ENCODE measurements at places on chromosomes 3 and 15. TPM values are rescaled to one million over a fixed set of nuclear protein-coding genes. Genes with fewer than 3 reads are reported as not detected.

CCDC54 gene
- total RNA-seq: not detected

HES1 gene
- total RNA-seq: not detected

ERICH6 gene
- total RNA-seq: not detected

GP5 gene
- total RNA-seq: 0.08 TPM

LIPC gene
- 1.1 TPM for total RNA-seq

ADGRG7 gene
- total RNA-seq: not detected

DNAH1 gene
- 4.4 TPM for total RNA-seq

IL17RB gene
- total RNA-seq: 0.36 TPM

FOXB1 gene
- total RNA-seq: 0.44 TPM

DTWD1 gene
- total RNA-seq: 21.9 TPM

IQCF5 gene
- not detected for total RNA-seq

AVEN gene
- 21.4 TPM for total RNA-seq

SLC2A2 gene
- not detected for total RNA-seq

GOLGA6B gene
- total RNA-seq: not detected

NR2E3 gene
- total RNA-seq: not detected

BDH1 gene
- 76.8 TPM for total RNA-seq

HCN4 gene
- total RNA-seq: not detected

GOLGA8O gene
- 0.34 TPM for total RNA-seq

MAGEL2 gene
- not detected for total RNA-seq

PPARG gene
- total RNA-seq: 0.53 TPM

GPR62 gene
- total RNA-seq: not detected

DGKG gene
- total RNA-seq: 0.42 TPM

DAPK2 gene
- total RNA-seq: 3.3 TPM

MFAP1 gene
- total RNA-seq: 54.1 TPM

USP8 gene
- total RNA-seq: 61.3 TPM

TNFAIP8L3 gene
- 1.6 TPM for total RNA-seq

TM4SF1 gene
- not detected for total RNA-seq

GOLGA6D gene
- not detected for total RNA-seq

KBTBD13 gene
- total RNA-seq: not detected

TEX55 gene
- not detected for total RNA-seq
